Neuronal stem cell (in vitro differentiated cells): ENCODE measurements at places on chromosomes 4 and X.

GRCh38 chr4:86970447-86971354 is 35.9 kb downstream of the AFF1 start:
- DNase-seq: no peak

DNA sequence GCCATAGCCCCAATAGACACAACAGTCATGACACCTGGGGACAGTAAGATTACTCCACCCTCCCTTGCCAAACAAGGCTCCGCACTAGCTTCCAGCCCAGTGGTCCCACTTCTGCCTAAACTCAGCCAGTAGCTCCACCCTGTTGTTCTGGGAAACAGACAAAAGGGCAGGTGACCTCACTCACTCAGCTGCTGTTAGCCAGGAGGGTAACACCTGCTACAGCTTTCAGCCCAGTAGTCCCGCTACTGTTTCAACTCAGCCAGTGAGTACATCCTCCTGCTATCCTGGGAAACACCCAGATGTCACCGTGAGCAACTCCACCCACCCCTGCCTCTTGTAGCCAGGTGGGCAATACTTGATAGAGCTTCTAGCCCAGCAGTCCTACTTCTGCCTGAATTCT is 162.7 kb upstream of the CPXCR1 start:
- no peak for DNase-seq

GRCh38 chrX:45758738-45759397 is 558.2 kb upstream of the DIPK2B start:
- DNase-seq: no peak

GRCh38 chr4:108174856-108175255 is 6.1 kb upstream of the LEF1 start:
- DNase-seq: no peak

DNA sequence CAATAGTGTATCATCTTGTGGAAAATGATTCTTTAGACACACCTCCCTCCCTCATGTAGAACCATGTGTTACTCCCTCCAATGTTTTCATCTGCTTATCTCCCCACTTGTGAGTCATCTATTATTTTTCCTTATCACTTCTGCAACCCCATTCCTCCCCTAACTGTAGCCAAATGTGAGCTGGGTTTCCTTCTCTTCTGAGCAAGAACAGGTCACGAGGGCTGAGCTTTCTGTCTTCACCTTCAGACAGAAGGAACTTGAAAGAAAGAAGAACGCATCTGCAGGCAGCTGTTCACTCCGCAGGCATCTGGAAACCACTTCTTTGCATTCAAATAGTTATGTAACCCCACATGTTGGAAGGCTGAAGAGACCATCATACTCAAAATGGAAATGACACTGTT is 1.8 kb downstream of the PPP1R2C start:
- DNase-seq: no peak

DNA sequence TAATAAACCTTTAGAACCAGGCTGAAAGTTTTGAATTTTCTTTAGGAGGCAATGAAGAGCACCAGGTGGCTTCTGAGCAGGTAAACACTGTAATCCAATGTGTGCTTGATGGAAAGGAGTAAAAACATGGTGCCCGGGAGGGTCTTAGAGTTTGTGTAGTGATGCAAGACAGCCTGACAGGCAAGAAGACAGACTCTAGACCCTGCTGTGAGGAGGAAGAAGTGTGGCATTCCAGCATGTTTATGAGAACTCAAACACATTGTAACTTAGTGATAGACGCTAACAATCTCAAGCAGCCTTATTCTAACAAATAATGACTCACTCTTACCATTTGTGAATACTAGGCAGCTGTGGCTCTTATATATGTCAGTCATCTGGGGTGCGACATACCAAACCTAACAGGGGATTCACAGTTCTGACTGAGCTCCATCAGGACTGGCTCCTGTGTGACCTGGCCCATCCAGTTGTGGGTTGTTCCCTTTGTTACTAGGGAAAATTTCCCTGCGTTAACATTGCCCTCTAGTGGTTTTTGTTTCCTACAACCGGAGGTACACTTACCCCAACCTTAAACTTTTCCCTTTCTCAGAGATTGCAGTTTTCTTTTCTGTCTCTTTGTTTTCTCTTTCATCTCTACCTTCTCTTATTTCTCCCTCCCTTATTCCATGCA is 53.8 kb downstream of the VSIG4 start:
- DNase-seq: peak; percentile 26

GRCh38 chr4:49032440-49033161 is 46.5 kb downstream of the CWH43 start:
- no peak for DNase-seq

DNA sequence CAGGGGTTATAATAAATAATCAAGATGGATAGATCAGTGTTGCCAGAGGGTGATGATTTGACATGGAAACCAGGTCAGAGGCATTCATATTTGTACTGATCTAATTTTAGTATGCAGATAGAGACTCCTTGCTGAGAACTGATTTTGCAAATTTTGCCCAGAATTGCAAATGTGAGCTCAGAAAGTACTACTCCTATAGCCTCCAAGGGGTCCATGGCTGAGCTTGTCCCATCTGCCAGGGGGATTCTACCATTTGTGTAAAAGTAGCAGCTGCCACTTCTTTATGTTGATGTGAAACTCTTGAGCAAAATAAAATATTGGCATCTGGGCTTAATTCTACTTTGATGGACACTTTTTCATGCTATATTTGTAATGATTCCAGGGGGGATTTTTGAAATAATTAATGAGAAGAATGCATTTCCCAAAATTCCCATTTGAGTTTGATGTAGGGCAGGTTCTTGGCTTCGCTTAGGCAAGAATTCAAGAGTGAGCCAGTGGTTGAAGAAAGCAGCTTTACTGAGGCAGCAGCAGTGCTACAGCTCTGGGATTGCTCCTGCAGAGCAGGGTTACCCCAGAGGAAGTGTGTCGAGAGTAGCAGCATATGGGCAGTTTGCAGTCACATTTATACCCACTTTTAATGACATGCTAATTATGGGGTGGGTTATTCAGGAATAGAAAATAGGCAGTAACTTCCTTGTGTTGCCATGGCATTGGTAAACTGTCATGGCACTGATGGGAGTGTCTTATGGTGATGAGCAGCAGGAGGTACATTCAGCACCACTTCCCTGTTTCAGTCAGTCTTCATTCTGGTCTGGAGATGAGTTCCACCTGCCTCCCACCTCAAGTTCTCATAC is 38.7 kb upstream of the DCLK2 start:
- no peak for DNase-seq

DNA sequence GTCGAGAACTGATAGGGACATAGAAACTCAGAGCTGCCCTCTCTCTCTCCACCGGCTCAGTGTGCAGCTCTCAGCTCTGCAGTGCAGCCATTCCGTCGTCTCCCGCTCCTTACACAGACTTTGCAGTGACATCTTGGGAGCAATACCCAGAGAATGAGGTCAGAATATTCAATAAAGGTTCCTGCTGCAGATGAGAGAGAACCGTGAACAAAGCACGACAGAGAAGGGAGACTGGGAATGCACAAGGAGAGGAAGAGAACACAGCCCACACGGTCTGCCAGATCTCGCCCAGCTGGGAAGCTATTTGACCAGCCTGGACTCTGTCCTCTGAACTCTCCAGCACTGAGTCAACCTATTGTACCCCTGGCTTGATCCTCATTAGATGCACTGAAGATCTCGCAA is 118.0 kb upstream of the PPARGC1A start:
- no peak for DNase-seq

DNA sequence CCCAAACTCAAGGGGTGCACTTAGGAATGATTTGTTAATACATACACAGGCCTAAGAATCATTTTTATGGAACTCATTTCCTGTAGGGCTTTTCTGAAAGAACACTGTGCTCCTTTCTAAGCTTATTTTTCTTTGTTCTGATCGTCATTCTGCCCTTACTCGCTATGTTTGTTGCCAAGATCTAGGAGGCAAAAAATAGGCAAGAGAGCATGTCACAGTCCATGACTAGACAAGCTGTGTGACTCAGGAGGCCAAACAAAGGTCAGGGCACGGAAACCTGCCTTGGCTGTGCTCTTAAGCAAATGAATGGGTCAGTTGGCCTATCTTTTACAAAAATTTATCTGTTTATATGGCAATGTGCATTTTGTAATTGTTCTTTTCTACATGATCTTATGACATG is 42.5 kb upstream of the C1GALT1C1 start:
- DNase-seq: no peak

- DNase-seq: no peak
These were observed 2.8 kb downstream of the CLCN5 start for GRCh38 chrX:49925176-49925575.

DNA sequence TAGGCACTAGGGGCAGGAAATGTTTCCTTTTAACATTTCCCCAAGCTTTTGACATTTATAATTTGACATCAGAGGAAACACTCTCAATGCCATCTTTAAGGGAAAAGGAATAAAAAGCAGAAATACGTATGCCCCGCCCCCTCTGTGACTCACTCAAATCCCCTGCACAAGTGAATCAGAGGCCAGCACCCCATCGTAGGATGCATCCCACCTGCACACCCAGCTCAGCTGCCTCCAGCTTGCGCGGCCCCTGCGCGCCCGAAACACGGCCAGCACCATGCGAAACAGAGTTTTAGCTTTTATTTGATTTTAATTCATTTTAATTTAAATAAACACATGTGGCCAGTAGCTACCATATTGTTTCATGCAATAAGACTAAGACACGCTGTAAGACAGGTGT is 29.5 kb downstream of the ABLIM2 start:
- DNase-seq: no peak

DNA sequence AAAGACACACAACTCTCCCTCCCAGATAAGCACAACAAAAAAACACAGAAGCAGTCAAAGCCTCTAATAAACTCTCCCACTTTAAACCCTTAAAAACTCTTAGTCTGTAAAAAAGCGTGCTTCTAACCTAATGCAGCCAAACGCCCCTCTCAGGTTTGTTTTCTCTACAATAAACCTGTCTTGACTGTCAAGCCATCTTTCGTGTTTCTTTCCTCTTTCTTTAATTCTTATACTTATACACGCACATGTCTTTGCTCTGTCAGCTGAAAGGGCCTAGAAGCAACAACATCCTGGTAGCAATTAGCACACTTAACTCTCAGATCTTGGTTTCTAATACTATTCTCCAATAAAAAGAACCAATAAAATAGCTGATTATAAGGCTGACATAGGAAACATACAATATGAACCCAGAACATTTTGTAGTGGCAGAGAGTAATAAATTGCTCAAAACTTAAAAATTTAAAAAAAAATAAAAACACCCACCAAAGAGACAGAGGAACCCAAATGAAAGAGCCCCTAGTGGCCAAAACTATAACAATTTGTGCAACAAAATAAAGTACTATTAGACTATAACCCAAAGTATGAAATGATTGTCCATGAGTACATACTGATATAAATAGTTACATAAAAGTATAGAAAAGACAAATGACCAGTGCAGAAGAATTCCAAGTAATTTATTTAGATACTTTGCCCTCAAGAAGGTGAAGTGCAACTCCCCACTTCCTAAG is 440.4 kb upstream of the ADGRL3 start:
- DNase-seq: no peak

DNA sequence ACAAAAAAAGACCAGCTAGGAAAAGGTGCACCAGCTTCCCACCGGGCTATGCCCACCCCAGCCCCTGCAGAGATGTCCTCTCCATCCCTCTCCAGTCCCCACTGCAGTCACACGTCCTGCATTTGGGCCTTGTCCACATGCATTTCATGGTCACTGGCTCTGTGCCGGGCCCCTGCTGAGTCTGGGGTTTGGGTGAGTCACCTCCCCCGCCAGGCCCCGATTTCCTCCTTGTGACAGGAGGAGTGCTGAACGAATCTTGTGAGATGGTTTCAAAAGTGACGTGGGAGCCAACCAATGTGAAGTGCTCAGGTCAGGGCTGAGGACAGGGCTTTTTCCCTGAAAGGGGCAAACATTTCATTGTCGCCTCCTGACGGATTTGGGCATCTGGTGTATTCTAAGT is 7.1 kb downstream of the CPZ start:
- DNase-seq: no peak

- DNase-seq: no peak
These were observed 147.8 kb upstream of the BCOR start for GRCh38 chrX:40245488-40246071.

DNA sequence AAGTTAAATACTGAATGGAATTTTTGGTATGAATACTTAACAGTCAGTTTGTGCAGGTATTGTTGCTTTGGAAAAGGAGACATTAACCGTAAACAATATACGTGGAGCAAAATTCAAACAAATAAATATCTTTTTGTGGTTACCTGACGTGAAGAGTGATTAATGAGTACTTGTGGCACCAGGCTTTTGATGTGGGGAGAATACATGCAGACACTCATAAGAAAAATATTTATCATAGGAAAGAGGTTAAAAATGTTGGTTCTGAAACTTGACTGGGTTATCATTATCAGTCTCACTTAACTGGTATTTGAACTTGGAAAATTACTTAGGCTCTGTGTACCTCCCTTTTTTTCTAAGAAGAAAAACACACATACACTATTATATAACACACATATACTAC is 136.4 kb upstream of the NDST4 start:
- DNase-seq: no peak

DNA sequence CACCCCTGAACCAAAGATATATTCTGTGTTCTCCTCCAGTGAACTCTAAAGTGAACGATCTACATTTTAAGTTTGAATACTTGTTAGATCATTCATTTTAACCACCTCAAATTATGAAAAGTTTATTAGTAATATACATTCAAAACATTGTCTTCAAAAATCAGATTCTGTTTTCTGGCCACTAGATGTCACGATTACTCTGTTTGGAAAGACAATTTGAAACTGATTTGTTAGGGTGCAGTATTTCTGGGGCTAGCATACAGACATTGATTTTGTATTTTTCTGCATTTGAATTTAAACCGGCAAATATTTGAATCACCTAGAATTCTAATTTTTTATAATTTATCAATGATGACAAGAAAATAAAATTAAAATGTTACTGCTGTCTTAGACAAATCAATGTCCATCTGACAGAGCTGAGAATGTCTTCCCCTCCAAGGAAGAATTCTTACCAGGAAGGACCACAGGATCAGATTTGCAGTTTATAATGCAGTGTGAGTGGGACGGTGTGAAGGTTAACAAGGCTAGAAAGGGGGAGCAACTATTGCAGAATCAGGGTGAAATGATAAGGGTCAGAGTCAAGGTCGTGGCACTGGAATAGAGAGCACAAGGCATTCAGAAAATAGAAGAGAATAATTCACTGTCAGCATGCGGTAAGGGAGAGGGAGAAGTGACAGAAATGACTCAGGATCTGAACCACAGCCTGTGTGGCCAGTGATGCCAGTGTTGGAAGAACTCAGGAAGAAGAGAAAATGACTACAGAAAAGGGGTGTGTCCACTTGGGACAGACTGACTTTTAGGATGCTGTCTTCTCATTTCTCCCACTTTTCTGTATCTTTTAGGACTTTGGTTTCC is 91.6 kb downstream of the ANXA10 start:
- DNase-seq: peak; percentile 17

- no peak for DNase-seq
These were observed 291.6 kb downstream of the CAMK2D start for GRCh38 chr4:113469926-113470325.

GRCh38 chr4:21792736-21793135 is 155.8 kb downstream of the KCNIP4 start:
- no peak for DNase-seq
